ENCODE measurements at places on chromosomes 5 and 9.

DNA sequence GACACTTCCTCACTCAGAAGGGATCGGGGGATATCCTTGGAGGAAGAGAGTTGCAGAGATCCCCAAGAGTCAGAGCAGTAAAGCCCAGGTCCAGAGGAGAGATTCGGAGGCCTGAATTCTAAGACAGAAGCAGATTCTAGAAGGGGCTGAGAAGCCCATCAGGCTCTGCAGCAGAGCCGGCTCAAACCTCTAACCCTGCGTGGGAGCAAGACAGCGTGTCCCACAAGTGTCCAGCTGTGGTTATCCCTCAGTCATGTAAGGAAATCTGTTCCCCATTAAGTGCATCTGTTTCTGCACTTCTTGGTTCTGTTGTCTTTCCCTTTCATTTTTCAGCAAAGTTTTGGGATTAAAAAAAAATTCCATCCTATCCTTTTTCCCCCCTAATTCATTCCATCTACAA, 4.8 kb upstream of the DIAPH1 start:
- DNase-seq, result no peak

- no peak for DNase-seq
These were observed 13.4 kb downstream of the TNFSF15 start for GRCh38 chr9:114792396-114792795.

DNA sequence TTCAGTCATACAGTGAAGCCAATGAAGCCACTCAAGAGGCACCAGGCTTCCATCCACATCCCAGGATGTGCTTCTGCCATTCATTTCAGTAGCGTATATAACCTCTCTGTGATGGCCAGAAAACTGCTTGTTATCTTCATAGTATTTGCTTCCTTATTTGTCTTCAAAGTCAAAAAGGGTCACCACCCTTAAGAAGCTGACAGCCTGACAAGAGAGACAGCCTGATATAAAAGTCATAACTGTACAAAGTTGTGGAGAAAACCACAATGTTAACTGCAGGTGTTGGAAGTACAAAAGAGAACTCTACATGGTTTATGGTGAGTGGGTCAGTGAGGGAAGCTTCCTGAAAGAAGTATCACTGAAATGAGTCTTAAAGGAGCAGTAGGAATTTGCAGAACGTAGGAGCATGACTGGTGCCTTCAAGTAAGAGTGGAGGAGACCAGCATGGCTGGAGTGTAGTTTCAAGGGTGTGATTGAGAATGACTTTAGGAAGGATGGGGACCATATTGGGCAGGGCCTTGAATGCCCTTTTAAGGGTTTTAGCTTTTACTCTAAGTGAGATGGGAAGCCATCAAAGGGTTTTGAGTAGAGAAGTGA, 33.7 kb downstream of the NIM1K start:
- DNase-seq, result no peak

GRCh38 chr9:135708164-135708563, 6.2 kb downstream of the KCNT1 start:
- no peak for DNase-seq

GRCh38 chr5:150648294-150649107, 8.0 kb downstream of the SYNPO start:
- no peak for DNase-seq

DNA sequence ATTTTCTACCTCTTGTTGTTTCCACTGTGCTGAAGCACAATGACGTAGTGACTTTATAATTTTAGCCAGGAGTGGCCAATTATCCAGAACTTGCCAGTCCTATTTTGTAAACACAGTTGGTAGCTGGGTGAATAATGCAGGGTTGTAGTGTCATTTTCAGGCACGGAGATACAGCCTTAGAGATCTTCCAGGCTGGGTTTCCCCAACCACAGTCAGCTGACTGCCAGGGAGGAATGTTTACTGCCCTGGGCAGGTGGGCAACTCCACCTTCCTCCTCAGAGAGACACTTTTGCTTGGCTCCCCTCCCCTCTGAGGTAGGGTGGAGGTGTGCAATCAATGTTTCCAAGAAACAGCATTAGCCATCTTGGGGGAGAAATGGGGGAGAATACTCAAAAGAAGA, 228.1 kb upstream of the NR4A3 start:
- no peak for DNase-seq

GRCh38 chr9:98879963-98880310, 63.8 kb upstream of the COL15A1 start:
- no peak for DNase-seq

DNA sequence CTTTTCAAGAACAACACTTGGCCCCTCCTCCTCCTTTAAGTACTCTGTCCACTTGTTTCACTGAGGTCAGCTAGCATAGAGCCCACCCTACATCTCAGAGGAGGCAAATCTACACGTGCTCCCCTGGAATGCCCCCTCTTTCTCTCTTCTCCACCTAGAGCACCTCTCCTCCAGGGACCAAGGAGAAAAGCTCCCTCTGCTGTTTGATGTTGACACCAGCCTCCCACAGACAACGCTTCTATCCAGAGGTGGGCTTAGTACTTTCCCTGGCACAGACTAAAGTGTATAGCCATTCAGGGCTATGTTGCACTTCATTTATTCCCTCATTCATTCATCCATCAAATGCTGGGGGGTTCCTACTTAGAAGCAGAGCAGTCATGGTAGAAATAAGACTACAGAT, 68.2 kb upstream of the TAF1L start:
- no peak for DNase-seq

GRCh38 chr9:18756712-18757125, 276.3 kb downstream of the SAXO1 start:
- DNase-seq, result no peak

DNA sequence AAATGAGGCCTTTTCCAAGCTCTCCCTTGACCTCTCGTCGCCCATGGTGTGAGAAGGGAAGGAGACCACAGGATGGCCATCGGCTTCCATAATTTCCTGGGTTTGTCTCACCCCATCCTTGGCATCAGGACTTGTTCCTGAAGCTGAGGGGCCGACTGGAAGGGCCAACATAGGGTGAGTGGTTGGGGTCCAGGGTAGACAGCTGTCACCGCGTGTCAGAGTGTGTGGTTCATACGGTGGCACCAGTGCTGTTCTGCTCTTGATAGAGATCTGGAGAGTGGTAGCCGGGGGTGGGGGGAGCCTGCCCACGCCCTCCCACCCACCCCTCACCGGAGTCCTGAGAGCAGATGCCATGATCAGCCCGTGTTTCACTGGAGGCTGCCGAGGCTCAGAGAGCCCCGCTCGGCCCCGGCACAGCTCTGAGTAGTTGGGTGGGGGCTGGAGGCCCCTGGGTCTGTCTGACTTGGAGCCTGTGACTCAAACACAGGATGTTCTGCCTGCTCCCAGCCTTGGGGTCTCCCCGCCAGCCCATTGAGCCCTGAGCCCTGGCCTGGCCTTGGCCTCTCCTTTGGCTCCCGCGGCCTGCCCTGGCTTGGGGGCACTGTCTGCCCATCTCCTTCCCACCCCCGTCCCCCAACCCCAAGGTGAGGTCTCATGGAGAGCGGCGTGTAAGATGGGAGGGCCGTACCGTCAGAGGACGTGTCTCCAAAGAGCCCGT, 53.1 kb upstream of the IER5L start:
- DNase-seq, result no peak

- DNase-seq, result no peak
These were observed 441.9 kb upstream of the PIK3R1 start for GRCh38 chr5:67773411-67774266.

DNA sequence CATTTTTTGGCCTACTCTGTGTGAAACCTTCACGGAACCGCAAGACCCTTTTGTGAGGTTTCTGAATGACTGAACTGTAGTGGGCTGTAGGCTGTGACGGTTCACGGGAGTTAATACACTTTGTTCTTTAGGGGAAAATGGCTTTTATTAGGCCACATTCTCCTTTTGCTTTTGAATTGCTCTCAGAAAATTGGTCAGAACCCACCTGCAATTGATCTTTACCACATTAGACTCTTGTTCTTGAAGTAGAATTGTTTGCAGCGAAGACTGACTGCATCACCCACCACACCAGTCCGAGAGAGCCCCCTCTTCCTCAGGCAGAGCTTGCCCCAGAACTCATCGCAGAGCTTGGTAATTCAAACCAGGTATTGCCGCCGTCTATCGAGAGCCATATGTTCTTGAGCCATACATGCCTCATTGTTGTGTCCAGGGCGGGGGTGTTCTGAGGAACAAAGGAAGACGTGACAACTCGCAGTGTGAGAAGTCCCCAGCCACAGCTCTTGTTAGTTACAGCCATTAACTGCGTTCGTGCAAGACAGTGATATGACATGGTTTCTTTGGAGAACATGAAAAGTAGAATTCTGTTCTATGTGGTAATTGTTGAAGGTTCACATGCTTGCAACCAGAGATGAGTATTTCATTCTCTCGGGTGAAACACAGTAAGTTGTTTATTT, 166.4 kb upstream of the OTULINL start:
- DNase-seq, result peak; percentile 7

DNA sequence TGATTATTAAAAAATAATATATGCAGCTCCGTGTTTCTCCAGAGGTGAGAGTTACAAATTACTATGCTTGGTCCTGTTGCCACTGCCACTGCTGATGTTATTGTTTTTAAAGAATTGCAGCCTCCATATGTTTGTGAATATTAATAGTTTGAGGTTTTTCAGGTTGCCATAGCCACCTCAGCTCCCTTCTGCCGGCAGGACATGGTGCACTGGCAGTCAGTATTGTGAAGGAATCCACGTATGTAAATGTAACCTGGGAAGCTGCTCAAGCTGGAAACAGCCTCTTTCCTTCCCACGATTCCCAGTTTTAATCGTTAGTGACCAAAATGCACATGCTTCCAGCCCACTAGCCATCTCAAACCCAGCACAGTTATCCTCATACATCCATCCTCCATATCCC, 184.4 kb upstream of the CCNG1 start:
- DNase-seq, result no peak

GRCh38 chr9:70533492-70533891, 119.0 kb upstream of the KLF9 start:
- no peak for DNase-seq

GRCh38 chr5:55650386-55650785, 61.7 kb downstream of the SLC38A9 start:
- no peak for DNase-seq

GRCh38 chr5:132668706-132669454, 4.9 kb upstream of the IL4 start:
- no peak for DNase-seq

GRCh38 chr5:37054391-37054790, 177.8 kb downstream of the NIPBL start:
- DNase-seq, result no peak

GRCh38 chr9:75858497-75859092, 31.9 kb upstream of the PCSK5 start:
- DNase-seq, result no peak

DNA sequence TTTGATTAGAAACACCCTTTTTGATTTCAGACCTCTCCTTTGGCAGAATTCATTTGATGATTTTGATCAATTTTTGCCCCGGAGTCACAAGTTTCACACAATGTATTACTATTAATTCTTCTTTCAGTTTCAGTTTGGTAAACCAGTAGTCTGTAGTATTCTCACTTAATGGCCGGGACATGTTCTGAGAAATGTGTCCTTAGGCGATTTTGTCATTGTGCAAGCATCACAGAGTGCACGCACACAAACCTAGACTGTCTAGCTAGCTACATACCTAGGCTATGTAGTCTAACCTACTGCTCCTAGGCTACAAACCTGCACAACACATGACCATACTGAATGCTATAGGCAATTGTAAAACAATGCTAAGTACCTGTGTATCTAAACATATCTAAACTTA, 662.5 kb downstream of the IRX1 start:
- DNase-seq, result no peak

DNA sequence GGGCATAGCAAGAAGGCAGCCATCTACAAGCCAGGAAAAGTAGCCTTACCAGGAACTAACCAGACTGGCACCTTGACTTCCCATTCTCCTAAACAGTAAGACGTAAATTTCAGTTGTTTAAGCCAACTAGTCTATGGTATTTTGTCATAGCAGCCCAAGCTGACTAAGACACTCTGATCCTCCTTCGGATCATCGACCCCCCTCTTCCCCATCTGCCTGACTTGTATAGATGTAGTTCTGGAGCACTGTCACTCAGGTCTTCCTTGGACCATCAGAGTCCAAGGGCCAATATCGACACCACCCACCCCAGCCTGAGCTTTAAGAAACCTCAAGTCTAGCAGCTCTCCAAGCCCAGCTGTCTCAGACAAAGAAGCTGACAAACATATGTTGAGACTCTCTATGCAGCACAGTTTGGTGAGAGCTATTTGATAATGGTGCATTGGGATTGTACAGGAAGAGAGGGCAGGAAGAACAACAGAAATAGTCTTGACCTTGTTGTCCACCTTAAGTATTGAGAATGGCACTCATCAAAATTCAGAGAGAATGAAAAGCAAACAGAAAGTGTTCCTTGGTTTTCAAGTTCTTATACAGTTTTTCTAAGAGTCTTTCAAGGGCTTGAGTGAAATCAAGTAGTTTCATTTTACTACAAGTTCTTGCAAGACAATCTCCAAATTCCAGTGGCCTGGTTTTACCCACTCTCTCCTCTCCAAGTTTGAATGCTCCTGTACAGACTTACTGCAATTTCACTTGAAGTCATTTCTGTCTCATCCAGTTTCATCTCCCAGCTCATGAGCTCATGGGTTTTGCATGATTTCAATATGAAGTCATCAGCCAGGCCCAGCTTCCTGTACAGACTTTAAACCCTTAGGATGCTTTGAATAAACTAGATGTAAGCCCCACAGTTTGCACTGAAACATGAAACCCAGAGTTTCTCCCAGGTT, 122.3 kb upstream of the RAI14 start:
- DNase-seq, result no peak

DNA sequence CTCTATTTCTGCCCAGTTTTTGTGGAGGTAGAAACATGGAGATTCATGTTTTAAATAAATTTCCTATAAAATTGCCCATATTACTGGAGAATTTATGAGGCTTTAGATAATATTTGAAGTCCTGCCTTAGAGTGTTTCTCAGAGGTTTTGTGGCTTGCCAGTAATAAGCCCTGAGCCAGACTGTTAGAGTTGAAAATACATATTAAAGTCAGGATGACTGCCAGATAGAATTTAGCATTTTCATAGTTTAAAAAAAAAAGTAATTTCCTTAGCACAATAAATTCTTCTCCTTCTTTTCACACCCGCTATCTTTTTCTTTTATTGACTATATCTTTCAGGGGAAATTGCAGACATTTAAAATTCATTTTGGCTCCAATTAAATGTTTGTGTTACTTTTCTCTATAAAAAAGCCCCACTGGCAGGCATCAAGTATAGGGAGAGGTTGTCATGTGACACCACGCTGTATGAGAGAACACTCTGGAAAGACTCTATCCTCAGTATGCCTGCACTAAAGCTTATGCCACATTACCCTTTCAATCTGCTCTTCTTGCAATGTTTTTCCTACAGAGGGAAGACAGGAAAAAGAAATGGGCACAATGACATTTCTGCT, 135.2 kb downstream of the MPDZ start:
- DNase-seq, result no peak

- no peak for DNase-seq
These were observed 13.6 kb upstream of the PRSS3 start for GRCh38 chr9:33781736-33782135.

- no peak for DNase-seq
These were observed 45.7 kb downstream of the SH3GL2 start for GRCh38 chr9:17624571-17624970.

Measured in activated CD4-positive, CD25-positive, alpha-beta regulatory T cell (primary cell).